SJCRH30 (cell line): ENCODE measurements at places on chromosomes 1 and 21. TPM values are rescaled to one million over a fixed set of nuclear protein-coding genes. Genes with fewer than 3 reads are reported as not detected.

DNA sequence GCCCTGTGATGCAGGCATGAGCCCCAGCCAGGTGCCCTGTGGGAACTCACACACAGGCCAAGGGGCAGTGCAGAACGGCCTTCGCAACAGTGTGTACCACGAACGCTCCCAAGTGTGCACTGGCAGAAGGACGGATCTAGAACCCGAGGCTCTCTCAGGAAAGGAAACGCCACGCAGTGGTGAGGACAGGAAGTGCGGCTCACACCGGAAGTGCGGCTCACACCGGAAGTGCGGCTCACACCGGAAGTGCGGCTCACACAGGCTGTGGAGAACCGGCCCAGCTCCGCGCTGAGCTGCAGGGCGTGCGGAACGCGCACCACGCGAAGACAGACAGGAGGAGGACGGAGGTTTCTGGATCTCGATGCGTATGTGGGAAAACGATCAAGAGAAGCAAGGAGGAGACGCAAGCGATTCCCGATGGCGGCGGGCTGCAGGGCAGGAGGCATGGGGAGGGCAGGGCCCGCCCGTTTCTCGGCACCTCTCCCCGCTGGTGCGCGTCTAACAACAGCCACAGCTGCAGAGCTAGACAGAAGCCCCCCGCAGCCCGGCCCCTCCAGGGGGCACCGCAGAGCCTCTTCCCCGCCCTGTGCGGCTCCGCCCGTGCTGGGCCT is 35.9 kb upstream of the TMEM52 start:
- H3K36me3 ChIP-seq, result no peaks in the 10 kb centered on the region
- no peak overlapping the region for H3K27ac ChIP-seq
- peaks cover 15% of the 10 kb centered on the region for H3K27me3 ChIP-seq
- no peak overlapping the region for H3K4me3 ChIP-seq
- peaks cover 3% of the 10 kb centered on the region; the same call in 1 of the 2 replicates for H3K4me1 ChIP-seq
- no peak for DNase-seq

DYNLT5 gene
- not detected in 2 replicates for total RNA-seq

MFSD2A gene
- 52.9 and 56.6 TPM in 2 replicates for total RNA-seq

WLS gene
- 38.1 and 43.2 TPM in 2 replicates for total RNA-seq

CLDN17 gene
- not detected in 2 replicates for total RNA-seq

- no peaks in the 10 kb centered on the region for H3K27me3 ChIP-seq
- H3K27ac ChIP-seq, result no peak overlapping the region
- DNase-seq, result no peak
- no peaks in the 10 kb centered on the region for H3K4me1 ChIP-seq
These were observed 10.1 kb upstream of the TFF1 start for GRCh38 chr21:42376338-42376982.

DNA sequence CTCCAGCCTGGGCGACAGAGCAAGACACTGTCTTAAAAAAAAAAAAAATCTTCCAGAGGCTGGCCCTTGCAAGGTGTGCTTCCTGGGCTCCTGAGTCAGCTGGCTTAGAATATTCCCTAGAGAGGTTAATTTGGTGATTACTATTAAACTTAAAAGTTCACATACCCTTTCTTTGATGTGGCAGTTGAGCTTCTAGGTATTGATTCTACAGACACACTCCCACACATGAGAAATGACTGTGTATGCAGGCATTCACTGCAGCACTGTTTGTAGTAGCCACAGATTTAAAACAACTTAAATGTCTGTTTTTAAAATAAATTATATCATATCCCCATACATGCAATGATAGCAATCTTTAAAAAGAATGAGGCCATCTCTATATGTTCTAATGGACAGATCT is 93.4 kb downstream of the GDAP2 start:
- H3K36me3 ChIP-seq, result no peaks in the 10 kb centered on the region
- H3K4me3 ChIP-seq, result no peak overlapping the region
- no peaks in the 10 kb centered on the region for H3K4me1 ChIP-seq
- no peaks in the 10 kb centered on the region for H3K27me3 ChIP-seq
- DNase-seq, result no peak
